ENCODE measurements at places on chromosomes 6 and 20.

DNA sequence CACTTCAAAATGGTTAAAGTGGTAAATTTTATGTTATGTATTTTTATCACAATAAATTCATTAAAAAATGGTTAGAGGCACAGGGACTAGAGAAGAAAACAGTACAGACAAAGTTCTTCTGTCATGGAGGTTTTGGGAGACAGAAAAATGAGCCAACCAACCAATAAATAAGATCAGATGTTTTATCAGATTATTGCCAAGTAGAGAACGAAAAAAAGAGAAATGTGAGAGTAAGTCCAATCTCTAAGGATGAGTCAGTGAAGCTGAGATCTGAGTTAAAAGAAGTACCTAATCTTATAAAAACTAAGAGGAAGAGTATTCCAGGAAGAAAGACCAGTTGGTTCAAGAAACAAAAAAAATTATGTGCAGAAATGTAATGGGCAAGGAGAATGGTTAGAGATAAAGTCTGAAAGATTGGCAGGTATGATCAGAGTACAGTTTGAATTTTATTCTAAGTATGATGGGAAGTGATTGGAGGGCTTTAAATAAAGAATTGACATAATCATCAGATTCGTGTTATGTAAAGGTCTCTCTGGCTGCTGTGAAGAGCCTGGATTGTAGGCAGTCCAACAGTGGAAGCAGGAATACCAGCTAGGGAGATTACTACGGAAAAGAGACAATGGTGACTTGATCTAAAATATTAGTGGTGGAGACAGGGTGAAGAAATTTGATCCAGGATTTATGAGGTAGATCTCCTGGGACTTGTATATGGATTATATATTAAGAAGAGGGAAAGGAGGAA is 79.6 kb downstream of the RCAN2 start:
- DNase-seq: no peak

- no peak for DNase-seq
Observed at GRCh38 chr6:122553697-122554096, 56.5 kb upstream of the PKIB start.

DNA sequence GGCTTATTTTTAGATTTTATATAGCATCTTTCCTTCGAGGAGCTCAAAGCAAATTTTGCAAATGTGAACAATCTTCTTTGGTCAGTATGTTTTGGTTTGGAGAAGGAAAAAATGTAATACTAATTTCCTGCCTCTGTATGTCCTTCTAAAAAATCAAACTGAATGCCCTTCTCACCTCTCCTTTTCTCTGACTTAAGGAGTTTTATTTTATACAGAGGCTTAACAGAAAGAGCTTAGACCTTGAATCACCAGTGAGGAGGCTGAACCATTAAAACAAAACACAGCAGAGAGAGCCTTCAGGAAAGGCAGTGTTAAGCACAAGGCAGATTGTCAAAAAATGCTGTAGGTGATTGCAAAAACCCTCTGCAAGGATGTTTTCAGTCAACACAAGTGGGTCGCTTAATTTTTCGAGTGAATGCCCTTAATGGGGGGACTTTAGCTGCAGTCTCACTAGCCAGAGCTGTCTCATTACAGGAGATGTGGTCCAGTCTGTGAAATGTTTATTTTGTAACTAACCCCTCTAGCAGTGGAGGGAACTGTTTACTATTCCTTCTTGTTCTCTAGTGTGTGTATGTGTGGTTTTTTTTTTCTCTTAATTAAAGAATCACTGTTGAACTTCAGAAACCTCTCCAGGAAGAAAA is 481.3 kb upstream of the CITED2 start:
- no peak for DNase-seq

- DNase-seq: no peak
Observed at GRCh38 chr6:144722925-144723324, 437.8 kb downstream of the UTRN start.

DNA sequence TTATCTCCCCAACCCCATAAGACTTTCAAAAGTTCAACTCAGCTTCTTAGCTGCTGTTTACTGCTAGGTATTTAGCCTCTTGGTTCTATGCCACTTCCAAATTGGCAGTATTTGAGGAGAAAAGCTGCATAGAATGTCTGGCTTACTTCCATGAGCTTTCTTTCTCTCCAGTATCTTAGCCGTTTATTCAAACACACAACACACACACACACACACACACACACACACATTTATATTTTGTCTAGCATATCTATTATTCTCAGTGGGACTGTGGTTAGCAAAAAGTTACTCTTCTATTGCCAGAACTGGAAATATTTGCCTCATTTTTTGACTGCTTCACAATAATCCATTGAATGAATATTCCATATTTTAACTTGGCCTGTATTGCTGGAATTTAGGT is 634.2 kb upstream of the IMPG1 start:
- no peak for DNase-seq

- no peak for DNase-seq
Observed at GRCh38 chr6:108767418-108768165, 80.6 kb upstream of the ARMC2 start.

DNA sequence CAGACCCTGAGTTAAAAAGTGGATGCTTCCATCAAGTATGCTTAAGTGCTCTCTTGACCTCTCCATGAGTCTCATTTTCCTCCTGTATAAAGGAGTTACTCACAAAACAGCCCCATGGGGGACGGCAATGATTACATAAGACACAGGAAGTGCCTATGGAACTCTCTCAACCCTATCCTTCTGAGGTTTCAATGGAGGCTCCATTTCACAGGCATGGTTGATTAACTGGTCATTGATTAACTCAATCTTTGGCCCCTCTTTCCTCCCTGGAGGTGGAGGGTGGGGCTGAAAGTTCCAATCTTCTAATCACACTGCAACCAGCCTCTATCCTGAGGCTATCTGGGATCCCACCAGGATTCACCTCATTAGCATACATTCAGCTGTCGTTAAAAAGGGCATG is 29.3 kb downstream of the CST8 start:
- DNase-seq: no peak

GRCh38 chr20:47189060-47189459 is 167.4 kb downstream of the ZMYND8 start:
- DNase-seq: no peak

GRCh38 chr6:169626169-169626568 is 75.7 kb downstream of the WDR27 start:
- no peak for DNase-seq

- no peak for DNase-seq
Observed at GRCh38 chr6:145115638-145116037, 619.7 kb downstream of the EPM2A start.

- DNase-seq: peak; percentile 63
Observed at GRCh38 chr20:63580796-63581461, 6.9 kb upstream of the HELZ2 start.

DNA sequence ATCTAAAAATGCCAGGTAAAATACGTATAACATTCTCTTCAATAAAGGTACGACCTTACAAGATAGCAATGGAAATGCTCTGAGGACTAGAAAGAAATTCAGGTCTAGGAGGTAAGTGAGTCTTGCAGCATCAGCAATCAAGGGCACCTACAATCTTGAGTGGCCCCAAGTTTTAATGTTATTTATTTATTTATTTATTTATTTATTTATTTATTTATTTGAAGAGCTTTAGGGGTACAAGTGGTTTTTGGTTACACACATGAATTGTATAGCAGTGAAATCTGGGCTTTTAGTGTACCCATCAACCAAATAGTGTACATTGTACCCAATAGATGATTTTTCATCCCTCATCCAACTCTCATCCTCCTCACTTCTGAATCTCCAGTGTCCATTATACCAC is 574.0 kb upstream of the POU3F2 start:
- DNase-seq: no peak

DNA sequence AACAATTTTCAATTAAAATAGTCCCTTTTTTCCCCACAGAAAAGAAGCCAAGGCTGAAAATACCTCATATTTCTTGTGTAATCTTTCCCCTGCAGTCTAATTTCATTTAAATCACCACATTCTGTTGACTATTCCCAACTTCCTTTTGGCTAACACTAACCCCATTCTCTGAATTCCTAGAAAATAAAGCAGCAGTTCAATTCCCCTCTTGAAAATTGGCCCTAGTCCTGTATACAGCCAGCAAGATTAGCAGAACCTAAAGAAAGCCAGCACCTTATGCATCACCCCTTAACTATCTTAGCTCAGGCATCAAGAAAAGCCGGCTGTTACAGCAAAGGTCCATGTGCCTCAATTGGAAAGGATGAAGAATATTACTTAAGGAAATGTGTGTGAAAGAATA is 69.7 kb downstream of the MDN1 start:
- no peak for DNase-seq

GRCh38 chr6:44892579-44892978 is 435.6 kb upstream of the RUNX2 start:
- DNase-seq: no peak

DNA sequence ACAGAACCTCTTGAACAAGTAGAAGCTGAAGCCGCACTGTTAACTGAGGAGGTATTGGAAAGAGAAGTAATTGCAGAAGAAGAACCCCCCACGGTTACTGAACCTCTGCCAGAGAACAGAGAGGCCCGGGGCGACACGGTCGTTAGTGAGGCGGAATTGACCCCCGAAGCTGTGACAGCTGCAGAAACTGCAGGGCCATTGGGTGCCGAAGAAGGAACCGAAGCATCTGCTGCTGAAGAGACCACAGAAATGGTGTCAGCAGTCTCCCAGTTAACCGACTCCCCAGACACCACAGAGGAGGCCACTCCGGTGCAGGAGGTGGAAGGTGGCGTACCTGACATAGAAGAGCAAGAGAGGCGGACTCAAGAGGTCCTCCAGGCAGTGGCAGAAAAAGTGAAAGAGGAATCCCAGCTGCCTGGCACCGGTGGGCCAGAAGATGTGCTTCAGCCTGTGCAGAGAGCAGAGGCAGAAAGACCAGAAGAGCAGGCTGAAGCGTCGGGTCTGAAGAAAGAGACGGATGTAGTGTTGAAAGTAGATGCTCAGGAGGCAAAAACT is 40.1 kb downstream of the ZBTB2 start:
- DNase-seq: no peak

DNA sequence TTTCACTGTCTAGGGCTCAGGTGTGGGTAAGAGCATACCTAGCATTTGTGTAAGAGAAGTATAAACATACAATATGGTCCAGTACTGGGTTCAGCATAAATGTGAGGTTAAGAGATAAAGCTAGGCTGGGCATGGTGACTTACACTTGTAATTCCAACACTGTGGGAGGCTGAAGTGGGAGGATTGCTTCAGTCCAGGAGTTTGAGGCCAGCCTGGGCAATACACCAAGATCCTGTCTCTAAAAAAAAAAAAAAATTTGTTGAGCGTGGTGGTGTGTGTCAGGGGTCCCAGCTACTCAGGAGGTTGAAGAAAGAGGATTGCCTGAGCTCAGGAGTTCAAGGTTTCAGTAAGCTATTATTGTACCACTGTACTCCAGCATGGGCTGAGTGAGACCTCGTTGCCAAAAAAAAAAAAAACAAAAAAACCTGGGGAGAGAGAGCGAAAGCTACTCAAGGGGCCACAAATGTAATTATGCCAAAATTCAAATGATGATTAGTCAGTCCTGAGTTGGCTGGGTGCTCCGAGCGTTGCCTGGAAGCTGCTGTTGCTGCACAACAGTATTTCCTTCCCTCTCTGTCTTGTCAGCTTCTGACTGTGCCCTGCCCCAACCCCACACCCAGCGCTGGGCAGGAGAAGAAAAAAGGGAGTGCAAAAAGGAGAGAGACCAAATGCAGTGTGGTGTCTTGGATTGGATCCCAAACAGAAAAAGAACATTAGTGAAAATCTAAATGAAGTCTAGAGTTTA is 24.0 kb downstream of the CMTR1 start:
- no peak for DNase-seq

GRCh38 chr6:16331384-16332174 is 93.2 kb downstream of the GMPR start:
- peak; percentile 47 for DNase-seq

- no peak for DNase-seq
Observed at GRCh38 chr6:304833-305370, 12.6 kb downstream of the DUSP22 start.

DNA sequence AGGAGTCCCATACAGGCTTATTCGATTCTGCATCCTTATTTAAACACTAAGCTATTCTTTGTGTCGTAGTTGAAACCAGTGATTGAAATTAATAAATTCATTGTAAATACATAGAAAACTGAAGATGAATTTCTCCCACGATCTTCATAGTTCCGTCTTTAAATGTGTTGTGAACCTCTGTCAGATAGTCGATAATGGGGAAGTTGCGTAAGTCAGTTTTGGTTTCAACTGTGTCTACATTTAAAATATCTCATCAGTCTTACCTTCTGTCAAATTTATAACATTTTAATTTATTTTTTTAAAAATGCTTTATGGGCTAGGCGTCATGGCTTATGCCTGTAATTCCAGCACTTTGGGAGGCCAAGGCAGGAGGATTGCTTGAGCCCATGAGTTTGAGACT is 12.7 kb downstream of the STX11 start:
- no peak for DNase-seq

- DNase-seq: no peak
Observed at GRCh38 chr6:13349811-13350506, 21.6 kb upstream of the TBC1D7 start.

DNA sequence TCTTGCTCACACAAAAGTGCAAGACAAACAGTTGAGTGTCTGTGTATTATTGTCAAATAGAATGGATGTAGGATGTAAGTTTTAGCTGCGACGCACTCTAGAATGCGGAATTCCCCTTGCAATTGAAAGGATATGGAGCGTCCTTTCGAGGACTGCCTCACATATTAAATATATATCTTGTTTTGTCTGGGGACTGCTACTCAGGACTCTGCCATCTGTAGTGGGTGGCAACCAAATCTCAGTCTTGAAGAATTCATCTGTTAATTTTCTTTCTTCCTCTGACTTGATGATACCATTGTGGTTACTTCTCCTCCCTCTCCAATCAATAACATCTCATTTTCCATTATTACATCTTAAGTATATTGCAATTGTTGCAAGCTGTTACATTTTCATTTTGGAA is 121.6 kb downstream of the SOX4 start:
- no peak for DNase-seq

- no peak for DNase-seq
Observed at GRCh38 chr20:29318871-29319461, 1938.5 kb upstream of the DEFB115 start.

DNA sequence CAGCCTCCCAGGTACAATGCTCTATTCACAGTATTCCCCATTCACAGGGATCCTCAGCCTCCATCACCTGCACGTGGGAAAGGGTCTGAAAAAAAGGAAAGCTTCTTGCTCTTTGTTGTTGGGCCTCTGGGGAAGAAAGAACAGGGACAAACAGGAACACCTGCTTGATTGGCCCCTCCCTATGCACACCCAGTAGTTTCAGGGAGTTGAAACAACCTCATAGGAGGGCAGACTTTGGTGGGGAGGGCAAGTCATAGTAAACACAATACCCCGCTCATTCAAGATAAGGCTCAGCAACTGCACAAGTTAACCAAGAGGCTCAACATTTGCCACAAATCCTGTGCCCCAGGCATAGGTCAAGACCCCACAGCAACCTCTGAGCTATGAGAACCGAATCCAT is 1.7 kb downstream of the GHRH start:
- DNase-seq: no peak

- DNase-seq: peak; percentile 7
Observed at GRCh38 chr20:51661609-51662178, 106.5 kb downstream of the ATP9A start.

GRCh38 chr6:156953479-156954146 is 176.4 kb downstream of the ARID1B start:
- DNase-seq: peak; percentile 20

- DNase-seq: peak; percentile 75
Observed at GRCh38 chr20:5001174-5002076, at the start of gene SLC23A2. Gene SLC23A2, minus strand, starts transcription at chr20:5001510. Its CDS starts 68,948 bp downstream, at chr20:4932562.

All from T-helper 2 cell (primary cell).